ENCODE measurements at places on chromosomes 2 and 18. TPM values are rescaled to one million over a fixed set of nuclear protein-coding genes. Genes with fewer than 3 reads are reported as not detected.

CRYGA gene
- not detected for total RNA-seq

MBD2 gene
- 25.0 TPM for total RNA-seq

LMAN2L gene
- 35.5 TPM for total RNA-seq

HTR2B gene
- total RNA-seq: not detected

MDH1B gene
- total RNA-seq: 2.6 TPM

PLGLB1 gene
- total RNA-seq: 0.87 TPM

NPPC gene
- total RNA-seq: not detected

GNAL gene
- total RNA-seq: 17.3 TPM

CBLN2 gene
- 15.2 TPM for total RNA-seq

EFR3B gene
- 0.19 TPM for total RNA-seq

SYT4 gene
- 0.37 TPM for total RNA-seq

GRCh38 chr2:45275806-45276205, 266.6 kb upstream of the SIX2 start:
- DNase-seq: no peak

DNA sequence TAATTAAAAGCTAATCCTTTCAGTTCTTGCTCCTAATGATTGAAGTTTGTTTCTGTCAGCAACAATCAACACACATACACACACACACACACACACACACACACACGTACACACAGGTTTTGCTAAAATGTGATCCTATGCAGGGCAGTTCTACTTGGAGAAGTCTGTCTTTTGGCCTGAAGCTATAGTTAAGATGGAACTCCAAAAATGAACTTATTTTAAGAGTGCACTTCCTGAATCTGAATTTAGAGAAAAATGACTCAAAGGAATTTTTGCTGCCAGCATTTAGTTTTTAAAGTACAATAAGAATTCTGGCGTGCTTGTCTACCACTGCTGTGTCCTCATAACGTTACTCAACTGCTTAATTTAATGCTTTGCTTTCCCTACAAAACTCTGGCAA, 6.6 kb downstream of the GALNT5 start:
- no peak for DNase-seq

- no peak for DNase-seq
Measured at GRCh38 chr18:54967786-54968185, 8.5 kb upstream of the CCDC68 start.

DNA sequence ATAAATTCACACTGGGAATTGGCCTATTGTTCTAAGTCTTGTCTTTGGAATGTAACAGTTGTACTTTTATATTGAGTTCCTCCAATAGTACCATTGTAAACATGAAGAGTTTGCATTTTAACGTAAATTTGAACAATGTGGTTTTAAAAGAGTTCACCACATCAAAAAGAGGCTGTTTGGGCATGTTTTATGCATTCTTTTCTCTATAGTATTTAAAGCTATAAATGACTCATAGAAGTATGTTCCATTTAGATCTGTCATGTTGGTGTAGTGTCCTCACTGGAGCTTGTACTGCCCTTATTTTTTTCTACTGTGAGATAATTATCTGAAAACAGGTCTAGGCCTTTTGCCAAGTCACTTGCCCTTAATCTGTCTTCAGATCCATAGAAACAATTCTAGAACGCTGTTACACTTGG, 141.9 kb downstream of the RHBDD1 start:
- DNase-seq: peak; percentile 25

DNA sequence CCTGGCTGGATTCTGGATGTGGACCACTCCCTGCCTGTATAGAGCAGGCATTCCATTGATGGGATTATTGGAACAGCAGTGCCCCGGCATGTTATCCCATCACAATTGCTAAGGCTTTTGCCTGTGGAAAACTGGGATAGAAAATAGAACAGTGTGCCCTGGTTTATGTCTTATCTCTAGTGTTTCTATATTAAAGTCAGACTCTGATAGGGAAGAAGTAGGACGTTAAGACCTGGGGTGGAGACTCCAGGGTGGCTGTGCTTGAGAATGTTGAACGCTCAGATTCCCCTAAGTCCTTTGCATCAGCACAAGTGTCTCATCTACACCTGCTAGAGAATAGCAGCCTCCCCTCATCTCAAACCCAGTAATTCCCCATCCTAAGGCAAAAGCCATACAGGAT, 10.8 kb upstream of the NETO1 start:
- DNase-seq: no peak

- no peak for DNase-seq
Measured at GRCh38 chr2:97662386-97662894, 1.4 kb downstream of the ACTR1B start.

GRCh38 chr2:215831296-215831913, 181.9 kb downstream of the MREG start:
- peak; percentile 16 for DNase-seq

GRCh38 chr2:24513281-24514071, 22.4 kb downstream of the NCOA1 start:
- no peak for DNase-seq

- no peak for DNase-seq
Measured at GRCh38 chr2:210544831-210545230, 11.6 kb upstream of the CPS1 start.

- DNase-seq: no peak
Measured at GRCh38 chr18:48186131-48186766, 222.9 kb downstream of the ZBTB7C start.

- DNase-seq: no peak
Measured at GRCh38 chr2:141927536-141927935, 203.3 kb downstream of the LRP1B start.

DNA sequence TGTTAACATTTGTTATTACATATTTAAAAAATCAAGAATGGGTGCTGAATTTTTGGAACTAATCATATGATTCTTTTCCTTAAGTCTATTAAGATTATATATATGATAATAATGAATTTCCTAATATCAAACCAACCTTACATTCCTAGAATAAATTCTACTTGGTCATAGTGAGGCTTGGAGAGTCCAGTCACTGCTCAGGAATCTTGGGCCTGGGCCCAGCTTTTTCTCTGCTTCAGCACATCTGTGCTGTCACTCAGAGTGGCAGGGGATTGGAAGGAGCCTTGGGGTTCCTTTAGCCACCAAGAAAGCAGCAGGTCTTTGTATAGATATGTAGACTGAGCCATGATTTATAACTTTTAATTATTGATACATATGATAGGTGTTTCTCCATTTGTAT, 19.9 kb upstream of the ZAP70 start:
- DNase-seq: no peak

DNA sequence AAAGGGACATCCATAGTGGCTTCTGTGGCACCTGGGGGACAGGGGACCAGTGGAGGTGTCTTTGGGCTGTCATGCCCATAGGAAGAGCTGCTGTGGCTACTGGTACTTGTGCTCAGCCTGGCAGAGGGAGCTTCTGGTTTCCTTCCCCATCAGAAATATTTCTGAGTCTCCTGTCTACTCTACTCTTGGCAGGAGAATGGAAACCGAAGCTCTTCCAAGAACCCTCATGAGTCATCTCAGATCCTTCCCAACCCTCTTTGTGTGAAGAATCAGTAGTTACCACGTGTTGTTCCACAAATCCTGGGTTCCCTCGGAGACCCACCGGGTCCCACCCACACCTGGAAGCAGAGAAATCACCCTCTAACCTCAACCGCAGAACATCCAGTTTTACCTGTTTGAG, 234.9 kb downstream of the FHOD3 start:
- DNase-seq: peak; percentile 20

DNA sequence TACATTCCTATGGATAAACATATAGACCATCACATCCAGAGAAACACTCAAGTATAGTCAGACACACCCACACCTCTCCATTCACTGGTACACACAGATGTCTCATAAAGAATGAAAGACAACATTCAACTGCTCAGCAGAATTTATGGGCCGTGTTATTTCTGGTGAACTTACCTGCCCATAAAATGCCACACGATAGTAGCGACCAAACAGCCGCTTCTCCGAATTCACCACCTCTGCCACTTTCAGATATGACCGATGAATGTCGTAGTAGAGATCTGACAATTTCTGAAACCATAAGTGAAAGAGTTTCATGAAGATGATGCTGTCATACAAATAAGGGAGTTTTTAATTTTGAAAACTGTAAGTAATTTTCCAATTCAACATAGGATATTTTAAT, 70.7 kb upstream of the CCDC195 start:
- no peak for DNase-seq

- no peak for DNase-seq
Measured at GRCh38 chr2:231057590-231057989, 923 bp downstream of the PSMD1 start.

DNA sequence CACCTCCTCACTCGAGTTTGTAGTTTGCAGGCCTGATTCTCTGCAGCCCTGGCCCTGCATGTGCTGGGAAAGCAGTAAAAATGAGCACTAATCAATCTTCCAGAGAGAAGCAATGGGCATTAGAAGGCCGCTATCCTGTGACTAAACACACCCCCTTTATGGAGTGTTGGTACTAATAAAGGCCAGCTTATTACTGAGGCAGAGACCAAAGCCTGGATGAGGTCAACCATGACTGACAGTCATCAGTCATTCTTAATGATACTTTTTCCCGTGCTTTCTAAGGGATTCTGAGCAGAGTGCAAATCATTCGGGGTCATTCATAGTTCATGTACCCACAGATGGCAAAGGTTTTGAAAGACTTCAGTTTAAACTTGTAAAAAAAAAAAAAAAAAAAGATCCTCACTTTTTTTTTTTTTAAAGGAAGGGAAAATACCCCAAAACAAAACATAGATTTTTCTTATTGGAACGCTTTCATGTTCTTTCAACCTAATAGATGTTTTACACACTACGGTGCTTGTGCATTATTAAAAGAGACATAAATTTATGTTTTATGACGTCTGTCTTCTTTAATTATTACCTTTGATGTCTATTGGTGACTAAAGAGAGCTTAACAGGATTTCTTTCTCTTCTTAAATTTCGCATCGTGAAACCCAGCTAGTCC, 13.2 kb downstream of the TSHZ1 start:
- DNase-seq: no peak

- DNase-seq: no peak
Measured at GRCh38 chr2:134401789-134402188, 147.9 kb downstream of the MGAT5 start.
